Stimulated activated CD4-positive, alpha-beta T cell treated with anti-CD3 and anti-CD28 coated beads, Interleukin-12 subunit alpha, Interleukin-12 subunit beta, amount 100 ng/mL, for 4 hours (primary cell): ENCODE measurements at places on chromosomes 7 and 10.
A peak's percentile ranks its signal among the peaks of the same experiment; 100 is the strongest.

GRCh38 chr10:61024151-61024855 is 80.3 kb upstream of the RHOBTB1 start:
- DNase-seq, result no peak

- DNase-seq, result no peak
Measured at GRCh38 chr10:113047963-113048781, 98.1 kb downstream of the TCF7L2 start.

DNA sequence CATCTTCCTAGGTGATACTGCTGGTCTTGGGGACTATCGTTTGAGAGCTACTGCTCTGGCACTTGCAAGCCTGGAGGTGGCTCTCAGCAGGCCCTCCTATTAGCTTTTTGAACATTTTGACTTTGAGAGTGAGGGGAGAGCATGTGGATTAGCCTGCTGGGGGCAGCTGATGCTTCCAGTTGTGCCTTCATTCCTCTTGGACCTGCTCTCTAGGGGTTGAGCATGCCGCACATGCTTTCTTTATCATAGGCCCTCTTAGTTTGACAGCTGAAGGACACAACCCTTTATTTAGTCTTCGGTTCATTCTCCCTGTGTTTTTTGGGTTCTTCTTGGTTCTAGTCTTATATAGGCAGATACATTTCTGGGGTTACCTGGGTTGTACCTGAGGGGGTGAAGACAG is 132.1 kb downstream of the GALNT17 start:
- no peak for DNase-seq

DNA sequence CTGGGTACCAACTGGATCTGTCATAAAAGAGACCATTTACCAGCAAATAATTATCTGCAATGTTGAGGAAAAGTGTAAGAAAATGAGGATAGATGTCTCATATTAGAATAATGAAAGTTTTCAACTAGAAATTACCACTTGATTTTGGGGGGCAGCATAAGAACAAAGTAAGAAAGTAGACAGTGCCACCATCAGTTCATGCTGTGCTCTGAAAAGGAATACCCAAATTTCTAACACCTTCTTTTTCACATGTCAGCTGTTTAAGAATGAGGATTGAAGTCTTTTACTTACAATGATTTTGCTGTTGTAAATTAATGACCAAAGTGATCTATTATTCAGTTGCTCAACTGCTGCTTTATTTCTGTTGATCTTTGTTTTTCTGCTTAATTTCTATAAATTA is 578.3 kb downstream of the ETV1 start:
- DNase-seq, result no peak

DNA sequence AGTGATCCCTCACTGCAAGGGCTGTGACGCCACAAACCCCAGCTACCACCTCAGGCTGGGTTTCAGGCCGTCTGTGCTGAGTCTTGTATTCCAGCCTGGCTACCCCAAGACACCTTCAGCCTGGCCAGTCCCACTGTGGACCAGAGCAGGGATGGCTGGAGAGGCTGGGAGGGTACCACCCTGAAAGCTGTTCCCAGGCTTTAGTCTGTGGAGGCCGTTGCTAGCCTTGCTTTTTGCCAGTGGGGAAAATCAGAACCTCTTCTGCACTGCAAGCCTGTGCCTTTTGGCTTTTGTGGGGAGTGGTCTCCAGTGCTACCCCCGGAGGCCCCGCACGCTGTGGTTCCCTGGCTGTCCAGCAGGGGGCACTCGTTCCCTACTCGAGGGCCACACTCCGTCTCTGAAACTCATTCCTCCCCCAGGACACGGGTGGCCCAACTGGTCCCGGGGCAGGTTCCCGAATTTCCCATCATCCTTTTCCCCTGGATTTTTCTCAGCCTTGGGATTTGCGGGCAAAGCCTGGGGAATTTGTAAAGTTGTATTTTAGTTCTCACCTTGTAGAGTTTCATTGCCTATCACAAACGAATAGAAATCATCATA is 128.4 kb upstream of the BTBD16 start:
- DNase-seq, result peak; percentile 19
